ENCODE measurements at places on chromosomes 6 and 20. TPM values are rescaled to one million over a fixed set of nuclear protein-coding genes. Genes with fewer than 3 reads are reported as not detected.

DNA sequence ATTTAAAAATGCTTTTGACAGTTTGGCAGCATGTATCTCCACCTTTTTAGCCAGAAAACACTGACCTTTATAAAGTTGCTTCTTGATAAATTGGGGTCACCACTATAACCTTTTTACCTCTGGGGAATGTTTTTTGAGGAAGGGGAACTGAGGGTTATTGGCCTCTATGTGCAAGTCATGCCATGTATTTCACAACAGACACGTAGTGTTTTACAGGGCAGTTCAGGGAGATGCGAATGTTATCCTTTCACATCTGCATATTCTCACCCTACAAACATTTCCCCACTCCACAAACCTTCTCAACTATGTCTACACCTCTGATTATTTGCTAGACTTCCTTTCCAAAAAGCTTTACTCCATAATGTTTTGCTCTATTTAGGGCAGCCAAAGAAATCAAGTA is 17.0 kb upstream of the SLA2 start:
- DNase-seq = no peak

OR2B2 gene
- not detected for total RNA-seq

- no peak for DNase-seq
These were observed 51.6 kb downstream of the SYNJ2 start for GRCh38 chr6:158033077-158033750.

HSPA12B gene
- not detected for total RNA-seq

DNA sequence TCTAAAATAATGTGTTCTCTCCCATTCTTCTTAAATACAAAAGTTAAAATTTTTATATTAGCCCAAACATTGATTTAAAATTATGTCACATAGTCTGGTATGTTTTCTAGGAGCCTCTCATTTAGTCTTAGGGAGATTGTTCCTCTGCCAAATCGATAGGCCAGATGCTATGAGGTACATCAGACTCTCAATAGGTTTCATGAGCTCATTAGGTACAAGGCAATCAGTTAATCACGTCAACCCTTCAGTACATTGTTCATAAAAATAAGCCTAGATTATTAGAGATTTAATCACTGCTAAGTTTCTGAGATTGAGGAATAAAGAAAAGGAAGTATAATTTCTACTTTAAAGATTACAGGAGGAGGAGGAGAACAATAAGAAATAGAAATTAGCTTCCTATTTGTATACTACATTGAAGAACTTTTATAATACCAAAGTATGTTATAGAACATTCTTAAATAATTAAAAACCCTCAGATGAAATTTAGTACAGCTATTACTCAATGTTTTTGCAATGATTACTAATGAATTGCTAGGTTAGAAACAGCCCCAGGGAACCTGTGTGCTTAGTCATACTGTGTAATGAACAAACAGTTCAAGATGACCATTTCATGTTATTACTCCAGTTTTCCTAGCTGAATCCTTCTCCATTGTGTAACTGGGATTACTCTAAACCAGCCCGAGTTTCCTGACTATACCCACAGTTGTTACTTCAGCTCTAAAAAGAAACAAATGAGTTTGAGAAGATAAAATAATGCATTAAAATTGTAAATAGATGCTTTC is 117.0 kb downstream of the BMP5 start:
- DNase-seq = peak; percentile 47

DNA sequence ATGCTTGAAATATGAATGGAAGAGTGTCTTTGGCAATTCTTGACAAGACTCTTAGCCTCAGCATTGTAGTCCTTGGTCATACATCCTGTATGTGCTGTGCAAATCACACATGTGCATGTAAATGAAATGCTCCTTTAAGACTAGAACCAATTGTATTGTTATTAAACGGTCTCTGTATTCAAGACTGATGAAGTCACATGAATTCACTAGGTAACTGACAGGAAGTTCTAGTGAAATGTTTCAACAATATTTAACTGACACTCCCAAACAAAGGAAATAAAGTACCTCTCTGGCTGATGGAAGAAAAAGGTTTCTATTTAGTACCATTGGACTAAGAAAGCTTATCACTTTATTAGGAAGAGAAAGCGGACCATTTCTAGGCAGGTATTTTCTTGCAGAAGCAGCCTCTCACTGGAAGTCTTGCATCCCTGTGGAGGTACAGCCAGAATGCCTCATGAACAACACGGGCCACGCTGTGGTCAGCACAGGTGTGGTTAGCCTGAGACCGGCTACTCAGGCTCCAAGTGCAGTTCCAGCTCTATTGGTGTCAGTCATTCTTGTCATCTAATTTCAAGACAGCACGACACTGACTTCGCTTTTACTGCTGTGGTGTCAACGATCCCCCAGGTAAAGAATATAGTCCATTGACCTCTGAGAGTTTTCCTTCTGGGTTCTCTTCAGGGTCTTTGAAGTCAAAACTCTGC is 17.3 kb downstream of the PPP1R3G start:
- no peak for DNase-seq

DNA sequence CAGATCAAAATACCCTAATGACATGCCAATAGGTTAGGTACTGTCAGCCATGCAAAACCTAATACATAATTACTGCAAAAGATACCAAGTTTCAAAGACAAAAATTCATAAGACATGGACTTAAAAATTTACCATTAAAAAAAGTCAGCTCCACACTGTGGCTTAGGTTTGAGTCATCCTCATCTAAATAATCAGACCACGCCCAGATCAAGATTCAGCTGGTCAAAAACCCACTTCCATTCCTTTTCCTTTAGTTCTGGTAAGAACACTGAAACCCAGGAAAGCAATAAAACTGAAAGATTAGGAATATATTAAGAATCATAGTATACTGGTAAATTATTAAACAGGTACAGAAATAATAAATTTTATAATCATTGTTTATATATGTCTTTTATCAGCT is 81.0 kb upstream of the ASF1A start:
- peak; percentile 5 for DNase-seq

DNA sequence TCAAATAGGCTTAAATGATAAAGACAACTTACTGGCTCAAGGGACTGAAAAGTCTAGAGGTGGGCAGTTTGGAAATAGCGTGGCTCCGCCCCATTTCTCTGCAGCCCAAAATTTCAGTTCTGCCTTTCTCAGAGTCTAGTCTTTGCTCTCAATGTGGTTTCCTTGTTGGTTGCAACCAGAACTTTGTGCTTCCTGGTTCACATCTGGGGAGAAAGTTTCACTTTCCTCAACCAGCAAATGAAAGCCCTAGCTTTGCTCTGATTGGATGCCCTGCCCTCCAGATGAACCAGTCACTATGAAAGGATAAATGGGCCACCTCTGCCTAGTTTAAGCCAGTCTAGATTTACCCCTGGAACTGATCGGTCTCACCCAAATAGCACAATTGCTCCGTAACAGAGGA is 14.9 kb downstream of the SYCP2L start:
- DNase-seq = no peak

DNA sequence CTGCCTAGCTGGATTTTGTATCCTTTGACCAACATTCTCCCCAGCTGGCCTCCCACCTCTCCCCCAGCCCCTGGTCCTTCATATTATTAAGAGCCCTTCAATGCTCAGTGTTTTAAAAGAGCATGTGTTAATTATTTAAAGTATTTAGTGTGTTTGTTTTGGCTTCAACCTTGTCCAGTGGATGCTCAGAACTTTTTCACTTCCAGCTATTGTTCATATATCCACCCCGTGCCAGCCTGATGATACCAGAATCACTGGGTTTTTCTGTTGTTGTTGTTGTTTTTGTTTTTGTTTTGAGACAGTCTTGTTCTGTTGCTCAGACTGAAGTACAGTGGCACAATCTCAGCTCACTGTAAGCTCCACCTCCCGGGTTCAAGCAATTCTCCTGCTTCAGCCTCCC is 30.4 kb upstream of the SNX9 start:
- DNase-seq = no peak

SYTL3 gene
- 1.7 TPM for total RNA-seq

GRCh38 chr6:153698637-153699036 is 340.4 kb upstream of the OPRM1 start:
- DNase-seq = peak; percentile 1

GRCh38 chr20:35662551-35662950 is 2.1 kb downstream of the CPNE1 start:
- DNase-seq = no peak

DNA sequence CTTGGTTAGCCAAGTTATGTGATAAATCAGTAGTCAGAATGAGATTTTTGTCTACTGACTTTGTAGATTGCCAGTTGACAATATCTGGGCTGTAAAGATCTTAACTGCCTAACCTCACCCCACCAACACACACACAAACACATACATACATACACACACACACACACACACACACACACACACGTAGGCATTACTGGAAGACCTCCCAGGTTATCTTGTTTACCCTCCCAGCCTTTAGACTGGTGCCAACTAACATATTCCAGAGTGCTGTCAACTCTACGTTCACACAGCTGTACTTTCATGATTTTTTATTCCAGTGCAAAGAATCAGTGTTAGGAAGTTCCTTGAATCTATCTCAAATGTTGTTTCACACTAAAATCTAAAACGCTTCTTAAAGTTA is 38.9 kb downstream of the BMP5 start:
- no peak for DNase-seq

NRSN2 gene
- total RNA-seq = 45.1 TPM

GRCh38 chr6:119449331-119450156 is 100.0 kb upstream of the MAN1A1 start:
- DNase-seq = no peak

DNA sequence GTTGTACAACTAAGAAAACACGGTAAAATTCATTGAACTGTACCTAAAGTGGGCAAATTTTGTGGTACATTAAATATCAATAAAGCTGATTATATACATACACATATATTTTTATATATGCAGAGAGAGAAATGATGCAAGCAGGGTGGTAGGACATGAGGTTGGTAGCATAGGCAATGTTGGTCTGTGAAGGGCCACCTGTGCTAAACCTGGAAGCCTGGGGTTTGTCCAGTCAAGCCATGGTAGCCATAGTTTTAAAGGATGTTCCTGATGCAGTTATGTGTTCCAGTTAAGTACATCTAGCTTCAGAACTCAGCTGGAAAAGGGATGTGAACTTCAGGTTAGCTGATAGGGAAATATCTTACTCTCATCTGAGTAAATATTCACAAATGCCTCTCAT is 60.1 kb downstream of the TRIM38 start:
- DNase-seq = no peak

DNA sequence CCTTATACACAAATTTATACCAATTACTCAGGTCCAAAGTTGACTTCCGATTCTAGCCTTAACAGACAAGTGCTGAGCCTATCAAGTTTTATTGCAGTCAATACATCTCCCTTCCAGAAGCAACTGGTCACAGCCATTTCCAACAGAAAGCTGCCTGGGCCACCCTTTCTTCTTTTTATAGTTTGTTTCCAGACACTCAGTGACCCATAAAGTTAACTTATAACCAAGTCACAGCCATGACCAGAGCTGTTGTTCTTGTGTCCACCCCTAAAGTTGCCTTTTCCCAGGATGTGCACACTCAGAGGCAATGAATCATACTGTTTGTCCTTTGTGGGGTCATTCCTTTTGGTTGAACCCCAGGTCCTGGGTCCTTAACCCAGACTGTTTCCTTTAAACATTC is 89.9 kb downstream of the CD83 start:
- DNase-seq = no peak

GRCh38 chr6:133504761-133505160 is 263.6 kb downstream of the EYA4 start:
- DNase-seq = no peak

DNAH8 gene
- not detected for total RNA-seq

ESF1 gene
- 15.6 TPM for total RNA-seq

- no peak for DNase-seq
These were observed 244.7 kb downstream of the CBLN4 start for GRCh38 chr20:55760586-55760985.

GRCh38 chr20:21301940-21302663 is 1.0 kb upstream of the XRN2 start:
- DNase-seq = no peak

DNA sequence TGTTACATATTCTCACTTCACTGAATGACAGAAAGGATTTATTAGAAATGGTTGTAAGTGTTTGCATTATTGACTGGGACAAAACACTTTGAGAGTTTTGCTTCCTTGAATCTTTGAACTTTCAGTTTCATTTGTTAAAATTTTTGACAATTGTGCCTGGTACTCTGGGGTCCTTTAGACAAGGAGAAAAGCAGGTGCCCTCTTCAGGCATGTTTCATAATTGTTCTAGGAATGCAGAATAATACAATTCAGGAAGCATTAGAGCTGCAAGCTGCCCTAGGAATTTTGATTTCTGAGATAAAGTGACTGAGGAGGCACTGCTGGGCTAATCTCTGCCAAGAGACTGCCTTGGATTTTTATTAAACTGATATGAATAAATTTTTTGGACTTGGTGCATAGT is 49.7 kb downstream of the TOP1 start:
- peak; percentile 75 for DNase-seq

GRCh38 chr6:46135176-46135575 is 5.4 kb downstream of the ENPP4 start:
- DNase-seq = no peak

MDFI gene
- not detected for total RNA-seq

- DNase-seq = no peak
These were observed 83.6 kb upstream of the MYLIP start for GRCh38 chr6:16045238-16045637.

ACSS1 gene
- total RNA-seq = 0.10 TPM

DNA sequence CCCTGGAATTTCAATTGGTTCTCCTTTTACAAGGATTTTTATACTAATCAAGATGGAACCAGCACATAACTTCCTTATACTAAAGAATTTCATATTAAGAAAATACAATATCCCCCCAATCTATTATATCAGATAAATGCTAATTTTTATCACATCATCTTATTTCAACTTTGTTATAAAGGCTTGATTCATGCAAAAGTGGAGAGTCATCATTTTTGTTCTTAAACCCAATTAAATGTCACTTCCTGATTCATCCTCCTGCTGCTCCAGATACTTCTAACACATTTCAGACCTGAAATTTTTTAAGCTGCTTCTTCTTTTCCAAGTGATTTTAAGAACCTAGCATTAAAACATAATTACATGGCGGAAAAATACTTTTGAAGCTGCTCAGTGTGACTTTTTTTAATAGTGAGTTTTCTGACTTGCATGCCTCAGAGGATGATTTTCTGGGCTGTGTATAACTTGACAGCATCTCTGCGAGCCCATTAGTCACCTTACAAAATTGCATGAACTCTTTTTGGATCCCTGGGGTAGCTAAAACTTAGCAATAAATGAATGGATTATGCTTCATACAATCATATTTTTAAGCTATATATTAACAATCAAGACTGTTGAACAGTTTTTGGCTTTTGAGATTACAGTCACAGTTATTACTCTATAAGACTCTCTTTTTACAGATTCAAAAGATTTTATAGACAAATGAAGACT is 134.1 kb downstream of the ELOVL4 start:
- no peak for DNase-seq

LZTS3 gene
- total RNA-seq = 2.7 TPM

All from A172 (cell line).